ENCODE measurements at places on chromosomes 6 and 20.

DNA sequence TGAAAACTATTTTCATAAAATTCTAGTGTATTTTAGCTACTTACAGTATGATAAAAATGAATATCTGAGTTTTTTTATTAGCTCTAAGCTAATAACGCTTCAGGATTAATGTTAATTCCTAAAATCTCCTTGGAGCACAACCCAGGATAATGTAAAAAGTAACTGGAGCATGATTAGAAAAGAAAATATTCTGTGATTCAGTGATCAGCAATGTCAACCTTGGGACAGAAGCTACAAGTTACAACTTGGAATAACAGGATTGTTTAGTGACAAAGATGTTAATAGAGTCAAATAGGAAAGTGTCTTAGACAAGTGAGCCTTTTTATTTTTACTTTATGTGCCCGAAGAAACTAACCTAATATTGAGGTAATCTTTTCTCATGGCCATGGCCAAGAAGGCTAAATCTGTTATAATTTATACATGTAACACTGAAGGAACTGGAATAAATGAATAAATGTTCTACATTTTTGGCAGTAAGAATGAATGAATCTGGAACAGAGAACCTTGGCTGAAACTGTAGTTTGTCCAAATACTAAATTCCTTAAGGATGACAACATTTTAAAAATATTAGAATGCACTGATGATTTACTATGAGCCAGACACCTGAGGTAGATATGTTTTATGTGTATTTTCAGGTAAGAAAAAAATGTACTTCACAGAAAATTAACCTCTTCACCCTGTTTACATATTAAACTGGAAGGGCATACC lies 994.0 kb downstream of the GRIK2 start:
- DNase-seq, result no peak

DNA sequence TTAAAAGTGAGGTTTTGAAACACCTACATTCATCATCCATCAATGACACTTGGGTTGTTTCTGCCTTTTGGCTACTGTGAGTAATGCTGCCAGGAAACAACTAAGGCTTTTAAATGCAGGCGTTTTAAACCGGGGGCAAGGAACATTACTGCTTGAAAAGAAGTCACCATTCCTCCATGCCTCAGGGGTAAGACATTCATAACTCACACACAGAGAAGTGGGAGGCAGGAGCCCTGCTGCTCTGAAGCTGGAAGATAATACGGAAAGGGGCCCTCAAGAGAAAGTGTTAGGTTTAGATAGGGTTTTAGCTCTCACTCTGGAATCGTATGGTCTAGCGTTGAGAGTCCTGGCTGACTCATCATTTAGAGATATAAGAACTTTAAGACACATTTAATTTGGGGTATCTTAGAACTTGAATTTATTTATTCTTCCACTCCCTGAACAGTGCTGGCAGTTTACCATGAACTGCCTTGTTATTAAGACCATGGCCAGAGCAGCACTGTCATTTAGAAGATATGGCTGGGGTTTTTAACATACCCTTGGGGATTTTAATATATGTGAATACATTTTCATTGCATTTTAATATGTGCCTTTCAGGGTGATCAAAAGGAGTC lies 1.8 kb downstream of the TUBB1 start:
- no peak for DNase-seq

DNA sequence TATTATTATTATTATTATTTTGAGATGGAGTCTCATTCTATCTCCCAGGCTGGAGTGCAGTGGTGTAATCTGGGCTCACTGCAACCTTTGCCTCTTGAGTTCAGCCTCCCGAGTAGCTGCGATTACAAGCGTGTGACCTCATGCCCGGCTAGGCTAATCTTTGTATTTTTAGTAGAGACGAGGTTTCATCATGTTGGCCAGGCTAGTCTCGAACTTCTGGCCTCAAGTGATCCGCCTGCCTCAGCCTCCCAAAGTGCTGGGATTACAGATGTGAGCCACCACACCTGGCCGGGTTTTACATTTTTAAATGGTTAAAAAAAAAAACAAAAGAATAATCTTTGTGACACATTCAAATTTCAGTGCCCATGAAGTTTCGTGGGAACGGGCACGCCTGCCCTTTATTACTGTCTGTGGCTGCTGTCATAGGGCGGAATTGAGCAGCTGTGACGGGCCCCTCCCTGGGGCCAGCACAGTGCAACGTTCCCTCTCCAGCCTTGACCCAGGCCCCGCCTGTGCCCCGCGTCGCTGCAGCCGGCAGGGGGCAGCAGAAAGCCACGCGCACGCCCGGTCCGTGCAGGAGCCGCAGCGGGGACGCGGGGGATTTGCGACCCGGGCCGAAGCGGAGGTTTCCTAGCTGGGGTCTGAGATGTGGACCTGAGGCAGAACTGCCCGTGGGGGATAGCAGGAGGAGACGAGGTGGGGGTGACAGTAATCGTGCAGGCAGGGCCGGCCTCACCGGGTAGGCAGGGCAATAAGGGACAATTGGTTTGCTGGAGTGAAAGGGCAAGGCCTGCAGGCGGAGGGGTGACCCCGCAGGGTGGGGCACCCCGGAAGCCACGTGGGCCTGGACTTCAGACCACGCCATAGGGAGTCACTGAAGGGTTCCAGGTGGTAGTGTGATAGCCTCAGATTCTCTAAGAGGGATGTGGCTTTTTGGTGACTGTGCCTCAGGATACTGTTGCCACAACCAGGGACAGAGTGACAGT lies 54.3 kb downstream of the SYTL3 start:
- DNase-seq, result no peak

DNA sequence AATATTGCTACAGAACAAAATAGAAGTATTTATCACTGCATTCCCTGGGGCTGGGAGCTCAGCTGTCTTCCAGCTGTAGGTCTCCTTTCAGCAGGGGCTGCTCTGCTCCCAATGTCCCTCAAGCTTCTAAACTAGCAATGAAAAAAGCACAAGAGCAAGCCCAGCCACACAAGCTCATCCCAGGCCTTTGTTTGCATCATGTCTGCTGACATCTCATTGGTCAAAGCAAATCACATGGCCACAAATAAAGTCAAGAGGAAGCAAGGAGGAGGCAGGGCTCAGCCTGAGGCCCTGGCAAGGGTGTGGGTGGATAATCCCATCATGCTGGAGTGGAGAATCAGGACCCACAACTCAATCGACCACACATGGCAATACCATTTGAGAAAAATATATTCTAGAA lies 2.2 kb upstream of the BFSP1 start:
- no peak for DNase-seq

GRCh38 chr6:145963216-145964068 lies 716 bp downstream of the SHPRH start:
- no peak for DNase-seq

DNA sequence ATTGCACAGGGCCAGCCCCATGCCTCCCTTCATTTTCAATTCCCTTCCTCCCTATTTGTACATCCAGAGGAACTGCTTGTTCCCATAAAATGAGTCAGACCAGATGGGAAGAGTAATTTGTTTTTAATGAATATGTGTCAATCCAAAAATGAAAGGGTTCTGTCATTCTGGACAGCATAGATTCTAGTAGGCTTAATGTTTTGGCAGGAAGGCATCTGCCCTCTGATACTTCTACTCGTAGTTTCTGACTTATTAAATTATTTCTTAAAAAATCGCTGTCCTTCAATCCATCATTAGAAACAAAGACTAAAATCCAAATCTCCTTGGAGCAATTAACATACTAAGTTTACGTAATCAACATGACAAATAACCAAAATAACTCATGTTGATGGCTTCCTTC lies 665.5 kb downstream of the TENT5A start:
- no peak for DNase-seq

Measured in LNCaP clone FGC (cell line).